ENCODE measurements at places on chromosomes 13 and 19.

DNA sequence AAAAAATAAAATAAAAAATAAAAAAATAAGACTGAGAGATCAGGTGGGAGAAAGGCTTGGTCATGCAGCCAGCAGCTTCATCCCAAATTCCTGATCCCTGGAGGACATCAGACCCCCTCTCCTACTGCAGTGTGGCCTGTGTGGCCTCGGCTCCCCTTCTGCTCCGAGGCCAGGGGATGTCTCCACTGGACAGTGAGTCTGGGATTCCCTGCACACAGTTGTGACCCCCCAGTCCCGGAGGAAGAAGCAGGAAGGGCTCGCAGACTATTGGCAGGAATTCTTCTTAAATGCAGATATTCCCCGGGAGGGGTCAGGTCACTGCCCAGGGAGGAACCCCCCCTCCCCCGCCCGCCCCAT lies 41.9 kb downstream of the ZNF627 start:
- no peak for DNase-seq

DNA sequence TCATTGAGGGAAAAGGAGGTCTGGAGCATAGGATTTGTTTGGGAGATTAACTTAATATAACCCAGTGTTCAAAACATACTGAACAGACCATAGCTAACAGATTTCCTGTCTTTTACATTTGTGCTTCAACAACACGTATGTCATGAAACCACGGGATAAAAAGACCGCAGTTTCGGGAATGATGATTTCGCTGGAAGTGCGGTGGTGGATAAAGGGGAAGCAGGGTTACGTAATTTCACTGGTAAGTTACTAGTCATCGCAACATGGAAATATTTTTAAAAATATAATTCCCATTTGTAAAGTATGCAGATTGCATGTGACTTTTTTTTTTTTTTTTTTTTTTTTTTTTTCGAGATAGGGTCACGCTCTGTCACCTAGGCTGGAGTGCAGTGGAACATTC lies 237.4 kb downstream of the LMO7 start:
- no peak for DNase-seq

- DNase-seq, result no peak
Measured at GRCh38 chr13:78401873-78402707, 201.3 kb downstream of the POU4F1 start.

GRCh38 chr13:41061914-41062837 lies 867 bp downstream of the WBP4 start:
- DNase-seq, result no peak

- DNase-seq, result no peak
Measured at GRCh38 chr19:21022996-21023395, 2.5 kb downstream of the ZNF430 start.

DNA sequence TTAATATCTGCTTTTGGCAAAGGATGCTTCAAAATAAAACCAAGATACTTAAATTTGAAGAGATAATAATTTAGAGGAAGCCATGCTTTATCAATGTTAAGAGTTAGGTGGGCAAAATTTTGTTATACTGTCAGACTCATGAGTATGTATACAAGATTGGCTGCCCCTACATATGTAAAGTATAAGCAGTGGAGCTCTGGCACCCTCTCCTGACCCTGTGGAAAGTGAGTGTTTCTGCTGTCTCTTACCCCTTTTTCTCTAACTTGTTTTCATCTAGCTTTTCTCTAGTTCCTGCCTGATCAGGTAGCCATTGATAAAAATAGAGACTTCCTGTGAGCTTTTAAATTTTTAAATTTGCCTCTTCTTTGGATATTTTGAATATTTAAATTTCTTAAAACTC lies 710.9 kb upstream of the SPRY2 start:
- DNase-seq, result no peak

GRCh38 chr19:49786376-49786820 lies 19.6 kb downstream of the AP2A1 start:
- DNase-seq, result no peak

GRCh38 chr13:33383724-33384577 lies 98.4 kb upstream of the STARD13 start:
- no peak for DNase-seq

DNA sequence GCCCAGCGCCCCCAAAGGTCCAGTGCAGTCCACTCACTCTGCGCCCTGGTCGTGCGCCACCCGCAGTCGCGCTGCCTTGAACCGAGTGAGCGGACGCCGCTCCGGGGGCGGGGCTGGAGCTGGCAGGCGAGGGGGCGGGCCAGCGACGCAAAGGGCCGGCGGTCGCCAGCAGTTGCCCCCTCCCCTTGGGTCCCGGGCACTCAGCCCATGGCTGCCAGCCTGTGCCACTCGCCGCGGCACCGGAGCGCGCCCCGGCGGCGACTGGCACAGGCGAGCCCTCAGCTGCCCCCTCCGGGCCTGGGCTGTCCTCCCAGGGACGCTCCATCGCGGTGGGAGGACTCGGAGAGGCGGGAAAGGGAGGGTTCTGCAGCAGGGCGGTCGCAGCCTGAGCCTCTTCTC lies at the start of gene S1PR5:
Gene S1PR5, minus strand, starts transcription at position 87 of the 399 bp plus-strand sequence. CDS start 2,436 bp downstream, outside the sequence.
- peak; percentile 49 for DNase-seq

- DNase-seq, result no peak
Measured at GRCh38 chr19:55581823-55582223, 1.2 kb upstream of the ZNF579 start.

GRCh38 chr19:55460670-55461258 lies 678 bp downstream of the ISOC2 start:
- DNase-seq, result peak; percentile 15

GRCh38 chr19:2774953-2775555 lies 8.0 kb downstream of the SGTA start:
- DNase-seq, result no peak

GRCh38 chr19:6218491-6219146 lies 61.2 kb downstream of the MLLT1 start:
- DNase-seq, result no peak

DNA sequence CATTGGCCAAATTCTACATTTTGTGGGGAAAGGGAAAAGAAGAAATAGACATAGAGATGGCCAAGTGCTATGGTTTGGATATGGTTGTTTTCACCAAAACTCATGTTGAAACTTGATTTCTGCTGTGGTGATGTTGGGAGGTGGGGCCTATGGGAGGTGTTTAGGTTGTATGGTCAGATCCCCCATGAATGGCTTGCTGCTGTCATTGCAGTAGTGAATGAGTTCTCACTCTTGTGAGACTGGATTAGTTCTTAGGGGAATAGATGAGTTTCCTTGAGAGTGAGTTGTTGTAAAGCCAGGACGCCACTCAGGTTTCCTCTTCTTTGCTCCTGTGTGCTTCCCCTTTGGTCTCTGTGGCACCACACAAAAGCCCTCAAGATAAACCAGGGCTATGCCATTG lies 242.6 kb upstream of the RFC3 start:
- no peak for DNase-seq

- DNase-seq, result no peak
Measured at GRCh38 chr13:75418186-75418843, 63.7 kb downstream of the TBC1D4 start.

- no peak for DNase-seq
Measured at GRCh38 chr19:17357724-17358123, 19.4 kb downstream of the PLVAP start.

DNA sequence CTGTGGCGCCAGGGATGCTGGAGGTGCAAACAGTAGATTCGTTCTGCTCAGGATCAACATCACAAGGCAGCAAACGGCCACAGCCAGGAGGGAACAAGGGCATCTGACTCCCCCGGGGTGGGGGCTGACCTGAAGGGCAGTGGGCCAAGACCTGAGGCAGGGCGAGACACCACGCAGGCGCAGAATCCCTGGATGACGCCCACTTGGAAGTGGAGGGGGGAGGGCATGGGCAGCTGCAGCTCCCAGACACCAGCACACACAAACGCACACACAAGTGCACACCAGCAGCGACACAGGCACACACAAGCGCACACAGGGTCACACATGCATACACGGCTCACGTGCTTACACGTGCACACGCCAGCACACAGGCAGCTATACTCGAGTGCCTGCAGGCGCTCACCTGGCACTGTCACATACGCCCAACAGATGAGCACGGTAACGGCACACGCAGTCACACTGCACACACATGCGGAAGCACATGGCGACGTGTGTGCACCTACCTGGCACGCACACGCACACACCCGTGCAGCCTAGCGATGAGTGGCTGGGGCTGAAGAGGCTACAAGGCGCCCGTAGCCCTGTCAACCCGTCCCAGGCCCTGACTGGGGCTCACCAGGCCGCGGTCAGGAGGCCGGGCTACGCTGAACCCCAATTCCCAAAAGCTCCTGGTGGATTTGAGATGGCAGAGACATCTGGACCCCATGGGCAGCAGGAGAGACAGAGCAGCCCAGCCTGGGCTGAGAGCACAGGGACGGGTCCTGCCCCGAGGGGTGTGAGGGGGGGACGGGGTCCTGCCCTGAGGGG lies 5.5 kb downstream of the C2CD4C start:
- no peak for DNase-seq

DNA sequence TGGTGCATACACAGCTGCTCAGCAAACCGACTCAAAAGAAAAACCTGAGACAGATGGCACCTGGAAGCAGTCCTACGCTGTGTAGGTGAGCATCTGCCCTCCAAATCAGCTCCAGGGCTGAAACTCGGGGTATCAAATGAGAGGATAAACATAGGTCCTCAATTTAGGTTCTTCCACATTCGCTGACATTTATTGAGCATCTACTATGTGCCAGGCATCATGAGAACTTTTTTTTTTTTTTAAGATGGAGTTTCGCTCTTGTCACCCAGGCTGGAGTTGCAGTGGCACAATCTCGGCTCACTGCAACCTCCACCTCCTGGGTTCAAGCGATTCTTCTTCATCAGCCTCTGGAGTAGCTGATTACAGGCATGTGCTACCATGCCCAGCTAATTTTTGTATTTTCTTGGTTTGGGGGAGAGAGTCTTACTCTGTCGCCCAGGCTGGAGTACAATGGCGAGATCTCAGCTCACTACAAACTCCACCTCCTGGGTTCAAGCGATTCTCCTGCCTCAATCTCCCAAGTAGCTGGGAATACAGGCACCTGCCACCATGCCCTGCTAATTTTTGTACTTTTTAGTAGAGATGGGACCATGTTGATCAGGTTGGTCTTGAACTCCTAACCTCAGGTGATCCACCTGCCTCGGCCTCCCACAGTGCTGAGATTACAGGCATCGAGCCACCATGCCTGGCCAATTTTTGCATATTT lies 13.4 kb downstream of the QPCTL start:
- DNase-seq, result peak; percentile 37

DNA sequence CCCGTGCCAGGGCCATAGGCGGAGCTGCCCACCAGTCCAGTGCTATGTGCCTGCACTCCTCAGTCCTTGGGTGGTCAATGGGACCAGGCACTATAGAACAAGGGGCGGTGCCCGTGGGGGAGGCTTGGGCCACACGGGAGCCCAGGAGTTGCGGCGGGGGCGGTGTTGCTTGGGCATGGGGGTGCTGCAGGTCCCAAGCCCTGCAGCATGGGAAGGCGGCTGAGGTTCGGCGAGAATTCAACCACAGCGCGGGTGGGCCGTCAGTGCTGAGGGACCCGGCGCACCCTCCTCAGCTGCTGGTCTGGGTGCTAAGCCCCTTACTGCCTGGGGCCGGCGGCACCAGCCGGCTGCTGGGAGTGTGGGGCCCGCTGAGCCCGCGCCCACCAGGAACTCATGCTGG lies 242.2 kb upstream of the SGCG start:
- DNase-seq, result no peak

DNA sequence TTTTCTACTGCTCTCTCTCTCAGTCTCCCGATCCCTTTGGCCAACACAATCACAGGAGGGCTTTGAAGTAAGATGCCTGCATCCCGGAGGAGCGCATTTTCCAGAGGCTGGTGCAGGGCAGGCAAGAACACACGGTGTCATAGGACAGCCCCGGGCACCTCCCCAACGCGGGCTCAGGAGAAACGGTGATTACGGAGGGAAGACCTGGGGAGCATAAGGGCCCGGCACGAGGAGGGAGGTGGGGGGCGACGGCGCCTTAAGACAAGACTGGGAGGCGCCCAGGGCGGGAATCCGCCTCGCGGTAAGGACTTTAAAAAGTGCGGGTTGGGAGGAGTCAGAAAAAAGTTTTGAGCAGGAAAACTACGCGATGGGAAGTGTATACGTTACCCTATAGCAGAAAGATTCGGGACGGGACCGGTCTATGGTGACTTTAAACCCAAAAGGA lies 18.7 kb upstream of the ZNF888 start:
- no peak for DNase-seq

DNA sequence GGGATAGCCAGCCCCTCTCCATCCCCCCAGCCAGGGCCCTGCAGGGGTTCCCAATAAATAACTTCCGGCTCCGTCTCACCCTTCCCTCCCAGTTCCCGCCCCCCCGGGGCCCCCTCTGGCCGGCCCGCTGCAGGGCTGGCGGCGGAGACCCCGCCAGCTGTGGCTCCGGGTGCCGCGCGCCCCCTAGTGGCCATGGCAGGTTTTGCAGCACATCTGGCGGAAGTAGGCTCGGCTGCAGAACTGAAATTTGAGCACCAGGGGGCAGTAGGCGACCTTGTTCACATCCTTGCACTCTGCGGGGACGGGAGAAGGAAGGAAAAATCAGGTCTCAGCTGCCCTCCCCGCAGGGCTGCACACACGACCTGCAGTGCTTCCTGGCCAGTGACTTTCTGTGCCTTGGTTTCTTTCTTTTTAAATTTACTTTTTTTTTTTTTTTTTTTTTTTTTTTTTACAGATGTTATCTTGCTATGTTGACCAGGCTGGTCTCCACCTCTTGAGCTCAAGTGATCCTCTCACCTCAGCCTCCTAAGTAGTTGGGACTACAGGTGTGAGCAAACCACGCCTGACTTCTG lies 3.6 kb upstream of the MYO1F start:
- peak; percentile 38 for DNase-seq

GRCh38 chr13:78137404-78138142 lies 218.9 kb upstream of the EDNRB start:
- DNase-seq, result peak; percentile 45

- no peak for DNase-seq
Measured at GRCh38 chr19:17398902-17399527, 5.0 kb upstream of the CCDC194 start.

- no peak for DNase-seq
Measured at GRCh38 chr19:8459520-8460270, 14.9 kb downstream of the HNRNPM start.

DNA sequence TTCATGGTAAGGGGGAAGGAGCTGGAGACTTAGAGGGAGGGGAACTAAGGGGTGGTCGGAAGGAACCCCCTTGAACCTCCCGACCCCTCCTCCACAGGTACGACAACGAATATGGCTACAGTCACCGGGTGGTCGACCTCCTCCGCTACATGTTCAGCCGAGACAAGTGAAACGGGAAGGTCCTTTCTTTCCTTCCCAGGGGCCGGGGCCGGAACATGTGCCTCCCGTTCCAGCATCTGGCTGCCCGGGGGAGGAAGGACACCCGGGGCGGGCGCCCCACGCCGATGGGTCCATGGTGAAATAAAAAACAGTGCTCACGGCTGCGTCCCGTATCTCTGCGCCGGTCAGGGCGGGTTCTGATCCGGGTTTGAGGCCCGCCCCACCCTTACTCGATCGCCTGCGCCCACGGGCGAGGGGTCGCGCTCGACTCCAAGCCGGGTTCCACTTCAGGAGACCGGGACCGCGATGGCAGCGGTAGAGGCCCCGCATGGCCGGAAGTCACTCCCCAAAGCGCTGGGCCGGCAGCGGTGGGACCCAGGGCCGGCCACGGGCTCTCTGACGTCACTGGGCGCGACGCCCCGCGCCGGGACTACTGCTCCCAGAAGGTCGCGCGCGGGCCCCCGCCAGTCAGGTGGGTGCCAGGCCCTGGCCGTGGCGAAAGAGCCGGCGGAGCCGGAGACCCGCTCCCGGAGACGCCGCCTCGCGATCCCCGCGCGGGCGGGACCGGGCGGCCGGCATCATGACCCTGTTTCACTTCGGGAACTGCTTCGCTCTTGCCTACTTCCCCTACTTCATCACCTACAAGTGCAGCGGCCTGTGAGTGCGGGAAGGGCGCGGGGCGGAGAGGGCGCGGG lies at the start of gene TMEM147:
Gene TMEM147, plus strand, starts transcription at position 626 of the 854 bp plus-strand sequence. Its CDS starts 114 bp downstream, at position 740.
- peak; percentile 83 for DNase-seq

GRCh38 chr19:32489971-32490370 lies 84.4 kb downstream of the DPY19L3 start:
- no peak for DNase-seq

- DNase-seq, result no peak
Measured at GRCh38 chr13:99014522-99014921, 36.7 kb upstream of the DOCK9 start.

Measured in NCI-H2171 (cell line).